ENCODE measurements at places on chromosomes 7 and 10.

DNA sequence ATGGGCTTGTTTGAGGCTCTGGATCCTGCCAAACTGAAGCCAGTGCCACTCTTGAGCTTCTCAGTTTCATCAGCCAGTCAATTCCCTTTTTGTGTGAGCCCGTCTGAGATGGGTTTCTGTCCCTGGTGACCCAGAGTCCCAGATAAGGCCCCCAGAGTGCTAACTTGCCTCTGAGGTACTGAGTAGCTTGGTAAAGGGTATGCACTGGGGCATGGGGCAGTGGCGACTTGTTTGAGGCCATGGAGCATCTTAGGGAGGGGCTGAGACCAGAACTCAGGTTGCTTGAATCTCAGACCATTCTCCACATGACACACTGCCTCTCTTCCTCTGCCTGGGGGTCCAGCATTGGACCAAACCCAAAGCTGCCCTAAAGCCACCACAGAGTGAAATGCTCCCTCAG, 35.2 kb upstream of the NANOS1 start:
- no peak for DNase-seq

- DNase-seq: no peak
Observed at GRCh38 chr7:100059251-100059739, 9.7 kb downstream of the ZSCAN21 start.

GRCh38 chr7:144735505-144736276, 100.2 kb downstream of the TPK1 start:
- no peak for DNase-seq

DNA sequence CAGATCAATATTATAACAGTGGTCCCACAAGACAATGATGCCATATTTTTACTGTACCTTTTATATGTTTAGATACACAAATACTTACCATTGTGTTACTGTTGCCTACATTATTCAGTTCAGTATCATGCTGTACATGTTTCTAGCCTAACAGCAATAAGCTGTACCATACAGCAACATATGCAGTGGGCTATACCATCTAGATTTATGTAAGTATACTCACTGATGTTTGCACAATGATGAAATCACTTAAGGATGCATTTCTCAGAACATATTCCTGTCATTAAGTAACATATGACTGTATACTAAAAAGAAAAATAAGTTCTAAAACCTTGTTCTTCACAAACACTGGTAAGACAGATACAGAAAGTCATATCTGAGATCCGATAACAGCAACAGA, 468.6 kb upstream of the SEMA3A start:
- DNase-seq: no peak

GRCh38 chr10:58661336-58661735, 148.7 kb downstream of the BICC1 start:
- DNase-seq: no peak

DNA sequence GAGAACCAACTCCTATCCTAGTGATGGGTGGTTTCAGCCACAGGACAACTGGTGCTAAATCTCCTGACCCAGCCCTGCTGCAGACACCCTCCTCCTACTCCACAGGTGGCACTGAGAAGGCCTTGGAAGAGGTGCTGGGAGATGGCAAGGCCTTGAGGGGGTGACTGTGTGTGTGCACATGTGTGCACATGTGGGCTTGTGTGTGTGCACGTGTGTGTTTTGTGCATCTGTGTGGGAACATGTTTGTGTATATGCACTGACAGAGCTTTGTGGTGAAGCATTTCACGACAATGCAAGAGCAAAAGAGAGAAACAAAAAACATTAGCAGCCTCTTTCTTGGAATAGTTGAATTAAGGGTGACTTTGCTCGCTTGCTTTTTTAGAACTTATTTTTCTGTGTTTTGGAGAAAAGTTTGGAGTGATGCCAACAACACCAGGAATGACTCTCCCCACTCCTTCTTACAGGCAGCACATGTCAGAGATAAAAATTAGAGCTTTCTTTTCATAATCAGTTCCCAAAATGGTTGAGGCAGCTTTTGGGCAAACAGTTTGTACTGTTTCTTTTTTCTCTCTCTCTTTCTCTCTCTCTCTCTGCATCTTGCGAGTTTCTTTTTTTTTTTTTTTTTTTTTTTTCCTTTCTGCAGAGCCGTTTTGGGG, 69.5 kb downstream of the SEC61G start:
- no peak for DNase-seq

DNA sequence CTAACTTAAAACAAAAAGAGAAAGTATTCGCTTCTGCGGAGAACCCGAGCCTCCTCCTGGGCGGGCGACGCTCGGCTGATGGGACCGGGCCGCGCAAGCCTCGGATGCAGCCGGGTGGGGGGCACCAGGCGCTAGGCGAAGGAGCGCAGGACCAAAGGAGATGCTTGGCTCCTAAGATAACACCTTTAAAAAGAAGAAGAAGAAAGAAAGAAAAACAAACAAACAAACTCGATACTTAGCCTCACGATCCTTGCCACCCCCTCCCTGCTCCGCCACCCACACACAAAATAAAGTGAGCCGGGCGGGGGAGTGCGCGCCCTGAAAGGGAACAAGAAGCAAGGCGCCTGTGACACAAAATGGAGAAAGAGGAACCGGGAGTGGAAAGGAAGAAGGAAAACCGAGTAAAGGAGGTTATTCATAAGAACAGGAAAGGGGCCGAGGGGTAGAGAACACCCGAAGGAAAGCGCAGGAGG, 34.0 kb upstream of the EBLN1 start:
- peak; percentile 66 for DNase-seq

GRCh38 chr7:51140199-51141164, 176.1 kb downstream of the COBL start:
- DNase-seq: no peak

GRCh38 chr7:117110480-117111315, 157.4 kb downstream of the ST7 start:
- DNase-seq: peak; percentile 22

GRCh38 chr10:1567152-1567551, 170.2 kb downstream of the ADARB2 start:
- no peak for DNase-seq

DNA sequence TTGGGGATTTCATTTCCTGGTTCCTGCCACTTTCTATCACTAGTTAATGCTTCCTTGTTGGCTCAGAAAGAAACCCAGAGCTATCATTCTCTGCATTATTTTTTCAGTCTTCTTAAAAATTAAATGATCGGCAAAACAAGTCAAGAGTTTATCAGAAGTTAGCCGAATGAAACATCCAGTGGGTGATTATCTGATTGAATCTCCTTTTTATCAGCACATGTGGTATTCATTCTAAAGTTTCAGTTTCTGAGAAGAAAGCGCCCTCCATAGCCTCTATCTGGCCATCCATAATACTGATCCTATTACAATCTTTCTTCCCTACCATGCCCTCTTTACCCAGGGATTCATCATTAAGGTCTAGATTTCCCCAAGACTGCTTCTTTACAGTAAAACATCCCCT, 71.8 kb downstream of the OSBPL3 start:
- no peak for DNase-seq

- DNase-seq: no peak
Observed at GRCh38 chr7:4149236-4149635, 532.9 kb upstream of the FOXK1 start.

DNA sequence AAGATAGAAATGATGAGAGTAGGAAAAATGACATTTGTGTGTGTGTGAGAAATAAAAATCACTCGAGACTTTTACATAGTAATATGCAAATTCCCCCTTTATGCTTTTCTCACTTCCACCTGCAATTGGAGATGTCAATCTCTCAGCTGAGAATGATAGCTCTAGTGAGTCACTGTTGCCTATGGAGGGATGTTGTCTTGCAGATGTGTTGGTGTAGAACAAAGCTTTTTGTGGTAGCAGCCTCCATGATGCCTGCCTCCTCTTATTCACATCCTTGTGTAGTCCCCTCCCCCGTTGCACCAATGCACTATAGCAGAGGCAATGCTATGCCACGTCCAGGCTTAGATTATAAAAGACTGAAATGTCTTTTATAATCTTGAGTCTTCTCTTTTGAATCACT, 33.8 kb downstream of the SPAG6 start:
- DNase-seq: no peak

DNA sequence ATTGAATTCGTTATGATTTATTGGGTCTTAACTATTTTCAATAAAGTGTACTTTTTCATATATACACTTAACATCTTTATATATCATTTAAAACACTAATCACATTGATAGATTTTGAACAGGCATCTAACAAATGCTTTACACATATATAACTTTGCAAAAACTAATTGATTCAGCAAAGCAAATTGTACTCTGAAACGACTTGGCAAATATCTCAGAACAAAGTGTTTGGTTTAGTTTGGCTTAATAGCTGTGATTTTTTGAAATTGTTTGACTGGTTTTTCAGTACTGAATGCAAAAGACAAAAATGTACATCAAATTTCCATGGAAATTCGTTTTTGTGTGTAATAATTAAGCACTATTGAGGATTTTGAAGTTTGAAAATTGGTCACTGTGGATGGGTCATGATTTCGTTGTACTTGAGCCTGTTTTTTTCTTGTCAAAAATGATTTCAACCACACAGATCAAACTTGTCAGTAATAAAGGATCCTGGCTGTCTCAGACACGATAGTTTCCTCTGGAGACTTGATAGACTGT, 125.3 kb upstream of the SLC25A13 start:
- no peak for DNase-seq
